ENCODE measurements at places on chromosomes 5 and 9. TPM values are rescaled to one million over a fixed set of nuclear protein-coding genes. Genes with fewer than 3 reads are reported as not detected.

- DNase-seq = no peak
These were observed 190.1 kb downstream of the NR3C1 start for GRCh38 chr5:143213231-143213850.

Gene FBXW2
- polyA plus RNA-seq = 43.2 TPM

DNA sequence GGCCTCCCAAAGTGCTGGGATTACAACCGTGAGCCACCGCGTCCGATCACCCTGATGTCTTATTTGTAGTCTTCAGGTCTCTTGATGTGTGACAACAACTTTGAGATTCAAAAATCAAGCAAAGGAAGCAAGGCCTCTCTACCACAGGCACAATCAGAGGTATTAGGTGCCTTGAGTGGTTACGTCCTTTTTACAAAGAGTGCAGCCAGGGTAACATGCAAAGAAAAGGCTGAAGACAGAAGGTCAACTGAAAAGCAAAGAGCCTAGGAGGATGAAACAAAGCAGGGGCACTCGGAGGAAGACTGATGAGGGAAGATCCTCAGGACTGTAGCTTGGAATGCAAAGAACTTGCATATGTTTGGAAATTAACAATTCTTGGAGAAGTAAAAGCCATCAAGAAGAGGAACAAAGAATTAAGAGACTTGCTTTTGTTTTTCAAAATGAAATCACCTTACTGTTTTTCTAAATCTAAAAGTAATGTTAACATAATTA lies 362.1 kb downstream of the EBF1 start:
- DNase-seq = no peak

Gene ZBED3
- polyA plus RNA-seq = 36.5 TPM

DNA sequence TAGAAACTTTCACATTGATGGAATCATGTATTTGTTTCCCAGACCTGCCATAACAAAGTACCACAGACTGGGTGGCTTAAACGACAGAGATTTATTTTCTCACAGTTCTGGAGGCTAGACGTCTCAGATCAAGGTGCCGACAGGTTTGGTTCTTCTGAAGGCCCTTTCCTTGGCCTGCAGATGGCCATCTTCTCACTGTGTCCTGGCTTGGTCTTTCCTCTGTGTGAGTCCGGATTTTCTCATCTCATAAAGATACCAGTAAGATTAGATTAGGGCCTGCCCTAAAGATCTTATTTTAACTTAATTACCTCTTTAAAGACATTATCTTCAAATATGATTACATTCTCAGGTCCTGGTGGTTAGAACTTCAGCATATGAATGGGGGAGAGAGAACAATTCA lies 5.8 kb downstream of the USP20 start:
- no peak for DNase-seq

Gene SLIT3
- polyA plus RNA-seq = 63.8 TPM

DNA sequence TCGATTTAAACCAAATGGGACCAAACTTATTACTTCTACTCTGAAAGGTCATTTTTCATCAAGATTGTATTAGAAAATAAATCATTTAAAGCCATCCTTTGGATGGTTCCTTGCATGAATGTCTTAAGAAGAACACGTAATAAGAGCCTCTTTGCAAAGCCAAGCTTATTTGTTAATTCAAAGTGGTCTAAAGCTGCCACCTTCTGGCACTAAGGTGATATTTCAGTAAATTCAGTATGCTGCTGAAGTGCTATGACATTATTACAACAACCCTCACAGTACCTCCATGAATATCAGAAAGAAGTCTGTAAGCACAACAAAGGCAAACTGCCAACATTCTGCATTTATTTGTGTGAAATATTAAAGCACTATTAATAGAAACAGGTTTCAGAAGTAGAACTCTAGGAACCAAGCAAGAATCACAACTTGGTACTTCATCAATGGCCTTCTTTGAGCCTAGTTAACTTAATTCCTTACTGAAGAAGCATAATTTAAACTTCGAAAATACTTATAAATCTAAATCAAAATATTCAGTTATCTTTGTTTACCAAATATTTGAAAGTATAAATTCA lies 53.1 kb upstream of the TYRP1 start:
- peak; percentile 56 for DNase-seq

DNA sequence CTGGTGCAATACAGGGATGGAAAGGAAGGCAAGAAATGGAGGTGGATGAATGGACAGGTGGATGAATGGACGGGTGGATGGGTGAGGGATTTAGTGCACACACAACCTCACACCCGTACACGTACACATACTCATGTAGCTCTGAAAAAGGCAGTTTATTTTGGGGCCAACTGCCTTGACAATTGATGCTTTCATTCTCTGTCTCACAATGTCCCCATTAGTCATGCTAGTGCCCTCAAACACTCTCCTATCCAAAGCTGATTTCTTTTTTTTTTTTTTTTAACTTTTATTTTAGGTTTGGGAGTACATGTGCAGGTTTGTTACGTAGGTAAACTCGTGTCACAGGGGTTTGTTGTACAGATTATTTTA lies 495.0 kb downstream of the DMAC1 start:
- no peak for DNase-seq

- DNase-seq = no peak
These were observed 109.8 kb upstream of the NMUR2 start for GRCh38 chr5:152514827-152515397.

Gene GDA
- polyA plus RNA-seq = 0.77 TPM
